ENCODE measurements at places on chromosomes 5 and 9.
A peak's percentile ranks its signal among the peaks of the same experiment; 100 is the strongest.

DNA sequence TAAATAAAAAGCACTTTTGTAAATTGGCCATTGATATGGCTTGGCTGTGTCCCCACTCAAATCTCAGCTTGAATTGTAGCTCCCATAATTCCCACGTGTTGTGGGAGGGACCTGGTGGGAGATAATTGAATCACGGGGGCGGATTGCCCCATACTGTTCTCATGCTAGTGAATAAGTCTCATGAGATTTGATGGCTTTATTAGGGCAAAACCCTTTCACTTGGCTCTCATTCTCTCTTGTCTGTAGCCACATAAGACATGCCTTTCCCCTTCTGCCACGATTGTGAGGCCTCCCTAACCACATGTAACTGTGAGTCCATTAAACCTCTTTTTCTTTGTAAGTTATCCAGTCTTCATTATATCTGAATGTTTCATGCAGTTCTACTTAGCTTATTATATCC, 153.2 kb downstream of the TARS1 start:
- no peak for DNase-seq

- no peak for DNase-seq
These were observed 96.6 kb downstream of the DAB2IP start for GRCh38 chr9:121748074-121748473.

- no peak for DNase-seq
These were observed 25.1 kb upstream of the MED10 start for GRCh38 chr5:6403416-6403815.

DNA sequence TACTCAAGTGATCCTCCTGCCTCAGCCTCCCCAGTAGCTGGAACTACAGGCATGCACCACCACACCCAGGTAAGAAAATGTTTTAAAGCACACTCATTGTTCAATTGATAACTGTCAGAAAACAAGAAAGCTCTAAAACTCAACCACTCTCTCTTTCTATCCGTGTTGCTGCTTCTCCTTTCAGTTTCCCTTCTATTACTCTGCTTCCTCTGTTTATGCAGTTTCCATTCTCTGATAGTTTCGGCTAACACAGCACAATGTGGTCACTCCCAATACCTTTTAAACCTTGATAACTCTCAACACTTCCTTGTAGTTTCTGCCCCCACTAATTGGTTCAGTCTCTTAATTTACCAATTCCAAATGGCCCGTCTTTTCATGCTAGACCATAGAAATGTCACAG, 59.2 kb upstream of the NR4A3 start:
- no peak for DNase-seq

- no peak for DNase-seq
These were observed 284.5 kb upstream of the VLDLR start for GRCh38 chr9:2337131-2337530.

DNA sequence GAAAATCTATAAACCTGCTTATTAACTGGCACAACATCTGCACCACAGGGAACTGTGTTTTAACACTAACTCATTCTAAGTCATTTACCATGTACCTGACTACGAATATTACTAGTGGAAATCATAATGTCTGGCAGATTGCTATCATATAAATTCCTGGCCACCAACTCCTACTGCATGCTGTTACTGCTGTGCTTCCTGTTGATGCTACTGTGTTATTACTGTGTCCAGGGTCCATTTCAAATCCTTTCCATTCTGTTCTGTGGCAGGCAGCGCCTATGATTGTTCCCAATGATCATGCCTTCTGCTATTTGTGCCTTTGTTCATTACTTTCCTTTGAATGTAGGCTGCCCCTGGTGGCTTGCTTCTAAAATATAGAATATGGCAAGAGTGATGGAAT, 4.7 kb upstream of the ZNF131 start:
- no peak for DNase-seq

GRCh38 chr5:168525856-168526255, 3.2 kb upstream of the FBLL1 start:
- no peak for DNase-seq

DNA sequence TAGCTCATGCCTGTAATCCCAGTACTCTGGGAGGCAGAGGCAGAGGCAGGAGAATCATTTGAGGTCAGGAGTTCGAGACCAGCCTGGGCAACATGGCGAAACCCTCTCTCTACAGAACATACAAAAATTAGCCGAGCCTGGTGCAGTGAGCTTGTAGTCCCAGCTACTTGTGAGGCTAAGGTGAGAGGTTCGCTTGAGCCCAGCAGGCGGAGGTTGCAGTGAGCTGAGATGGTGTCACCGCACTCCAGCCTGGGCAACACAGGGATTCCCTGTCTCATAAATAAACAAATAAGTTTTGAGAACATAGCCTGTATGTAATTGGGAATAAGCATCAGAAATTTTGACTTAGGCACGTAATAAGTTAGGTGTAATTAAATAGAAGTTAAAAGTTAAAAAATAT, 971.7 kb upstream of the COX7C start:
- DNase-seq, result no peak

GRCh38 chr9:107108342-107109130, 174.5 kb upstream of the RAD23B start:
- DNase-seq, result no peak

DNA sequence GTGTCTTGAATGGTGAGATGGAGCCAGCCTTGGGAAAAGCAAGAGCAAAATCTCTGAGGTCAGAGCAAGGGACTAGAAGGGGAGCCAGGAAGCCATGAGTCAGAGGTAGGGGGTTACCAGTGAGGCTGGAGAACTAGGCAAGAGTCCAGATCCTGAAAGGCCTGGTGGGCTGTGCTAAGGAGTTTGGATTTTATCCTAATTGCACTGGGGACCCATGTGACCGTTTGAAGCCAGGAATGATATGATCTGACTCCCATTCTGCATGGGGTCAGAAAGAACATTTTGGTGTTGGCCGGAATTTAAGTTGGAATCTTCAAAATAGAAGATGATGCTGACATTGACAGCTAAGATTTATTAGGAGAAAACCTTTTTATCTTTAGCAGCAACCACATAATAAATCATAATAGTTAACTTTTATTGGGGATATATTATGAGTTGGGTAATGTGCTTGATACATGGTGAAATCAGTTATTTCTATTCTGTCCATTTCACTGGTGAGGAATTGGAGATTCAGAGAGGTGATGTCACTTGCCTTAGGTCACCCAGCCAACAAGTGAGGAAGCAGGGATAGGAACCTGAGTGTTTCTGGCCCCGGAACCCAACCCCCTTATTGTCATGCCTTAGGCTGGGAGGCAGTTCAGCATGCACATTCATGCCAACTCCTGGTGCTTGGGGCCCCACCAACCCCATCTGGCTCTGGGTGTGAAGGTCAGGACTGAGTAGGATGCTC, 61.5 kb upstream of the RARS1 start:
- no peak for DNase-seq

DNA sequence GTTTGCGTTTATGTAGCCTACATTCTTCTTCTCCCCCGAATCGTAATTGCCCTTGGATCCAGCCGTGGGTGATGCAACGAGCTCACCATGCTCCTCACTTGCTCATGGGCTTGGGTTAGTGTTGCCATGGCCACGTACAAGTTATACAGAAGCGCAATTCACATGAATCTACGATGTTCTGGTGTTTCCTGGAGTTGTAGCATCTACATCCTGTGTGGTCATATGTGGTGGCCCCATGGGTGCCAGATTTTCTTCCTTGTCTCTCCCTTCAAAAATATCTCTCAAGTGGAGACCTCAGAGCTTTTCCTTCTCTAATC, 115.3 kb downstream of the TLE4 start:
- DNase-seq, result no peak

DNA sequence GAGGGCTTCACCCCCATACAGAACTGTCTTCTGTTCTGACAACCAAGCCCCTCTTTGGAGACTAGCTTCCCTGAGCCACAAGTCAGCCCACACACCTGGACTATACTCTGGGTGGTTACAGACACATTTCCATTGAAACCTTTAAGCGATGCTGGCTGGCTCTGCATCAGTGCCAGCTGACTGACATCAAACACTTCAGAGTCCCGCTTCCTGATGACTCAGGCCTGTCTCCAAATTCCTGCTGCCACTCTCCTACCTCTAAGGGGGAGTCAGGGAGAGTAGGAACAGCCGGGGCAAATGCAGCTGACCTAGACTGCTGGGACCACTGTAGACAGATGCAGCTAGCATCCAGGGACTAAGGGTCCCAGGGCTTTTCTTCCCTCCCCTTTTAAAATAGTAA, 59.4 kb downstream of the SIL1 start:
- peak; percentile 25 for DNase-seq

- DNase-seq, result no peak
These were observed 30.3 kb upstream of the DENND4C start for GRCh38 chr9:19200229-19200628.

DNA sequence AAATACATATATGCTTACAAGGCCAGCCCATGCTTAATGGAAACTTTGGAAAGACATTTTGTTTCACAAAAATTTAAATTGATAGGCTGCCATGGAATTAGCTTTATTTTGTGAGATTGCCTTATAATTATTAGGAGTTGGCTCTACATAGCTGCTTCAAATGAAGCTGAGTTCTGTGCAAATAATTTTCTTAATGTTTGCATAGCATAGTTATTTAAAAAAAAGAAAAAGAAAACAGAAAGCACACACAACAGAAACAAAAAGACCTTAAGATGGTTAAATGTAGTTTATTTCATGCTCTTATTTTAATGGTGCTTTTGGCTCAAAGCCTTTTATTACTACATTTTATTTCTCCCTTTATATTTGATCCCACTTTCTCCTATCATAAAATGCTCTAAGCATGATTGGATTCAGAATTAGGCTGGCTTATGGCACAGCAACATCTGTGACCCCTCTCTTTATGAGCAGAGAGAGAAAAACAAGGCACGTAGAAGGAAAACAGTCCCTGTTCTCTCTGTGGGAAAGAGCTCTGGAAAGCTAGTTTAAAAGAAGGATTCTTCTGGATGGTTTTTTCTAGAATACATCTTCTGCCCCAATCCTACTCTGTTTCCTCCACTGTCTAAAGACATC, 530.5 kb downstream of the NTRK2 start:
- no peak for DNase-seq

GRCh38 chr9:134192311-134192950, 28.1 kb upstream of the RNU6ATAC start:
- no peak for DNase-seq
